RPMI7951 (cell line): ENCODE measurements at places on chromosomes 5 and 9. TPM values are rescaled to one million over a fixed set of nuclear protein-coding genes. Genes with fewer than 3 reads are reported as not detected.

The FBP2 gene
- total RNA-seq, result not detected in 2 replicates

The DRD1 gene
- not detected in 2 replicates for total RNA-seq

The SLC45A2 gene
- 0.49 and 2.0 TPM in 2 replicates for total RNA-seq

The CATSPER3 gene
- not detected in 2 replicates for total RNA-seq

The FGF1 gene
- 11.5 and 13.1 TPM in 2 replicates for total RNA-seq

The GPX8 gene
- 99.8 and 116 TPM in 2 replicates for total RNA-seq

The CYSRT1 gene
- total RNA-seq, result 0.36 and 1.1 TPM in 2 replicates

The OTULINL gene
- 4.4 and 5.5 TPM in 2 replicates for total RNA-seq

The DOK3 gene
- total RNA-seq, result 0.49 TPM in 1 of 2 replicates, not detected in the other

The FAT2 gene
- not detected in 2 replicates for total RNA-seq

The RNF180 gene
- under 0.01 and 0.10 TPM in 2 replicates for total RNA-seq

The PRRT1B gene
- not detected in 2 replicates for total RNA-seq

The PIP5KL1 gene
- 0.24 and 1.2 TPM in 2 replicates for total RNA-seq

The FGF18 gene
- total RNA-seq, result not detected in 2 replicates

The PCDHA7 gene
- total RNA-seq, result 0.88 and 1.1 TPM in 2 replicates

The LECT2 gene
- not detected in 2 replicates for total RNA-seq

The ARID3C gene
- not detected in 2 replicates for total RNA-seq

The EGFL7 gene
- 1.6 and 4.1 TPM in 2 replicates for total RNA-seq

The STPG3 gene
- total RNA-seq, result not detected in 2 replicates

The TNFSF8 gene
- total RNA-seq, result not detected in 2 replicates

The LRRTM2 gene
- total RNA-seq, result 0.10 and 0.12 TPM in 2 replicates

The PRDM9 gene
- total RNA-seq, result not detected in 2 replicates

The SVEP1 gene
- 10.9 and 17.2 TPM in 2 replicates for total RNA-seq

The GPR150 gene
- 0.10 TPM in 1 of 2 replicates, not detected in the other for total RNA-seq
